ENCODE measurements at places on chromosomes 13 and 19. TPM values are rescaled to one million over a fixed set of nuclear protein-coding genes. Genes with fewer than 3 reads are reported as not detected.

Gene IRGC
- total RNA-seq: not detected

Gene FFAR2
- total RNA-seq: 0.54 TPM

Gene ZNF180
- total RNA-seq: 18.9 TPM

Gene DAND5
- total RNA-seq: under 0.01 TPM

Gene GFY
- not detected for total RNA-seq

Gene CALR3
- total RNA-seq: not detected

Gene CCDC70
- total RNA-seq: not detected

Gene PEX11G
- total RNA-seq: 4.8 TPM

Gene NLRP13
- not detected for total RNA-seq

Gene GPR12
- total RNA-seq: 0.81 TPM

Gene PLVAP
- 0.81 TPM for total RNA-seq

Gene GAPDHS
- not detected for total RNA-seq

Gene HNRNPM
- 174 TPM for total RNA-seq

Gene ZNF790
- 3.5 TPM for total RNA-seq

Gene PROSER3
- 13.5 TPM for total RNA-seq

Gene CRB3
- 0.27 TPM for total RNA-seq

Gene EPSTI1
- total RNA-seq: 21.0 TPM

Gene KCNRG
- total RNA-seq: 4.0 TPM

Gene ZNF135
- 14.8 TPM for total RNA-seq

Gene CCDC169
- 1.3 TPM for total RNA-seq

Gene SIGLEC9
- total RNA-seq: 0.27 TPM

Gene STOML3
- 0.54 TPM for total RNA-seq

Gene ADAMTSL5
- total RNA-seq: not detected

Gene PCDH8
- 0.27 TPM for total RNA-seq

Gene ATP8A2
- total RNA-seq: under 0.01 TPM

Gene ZNF383
- 7.8 TPM for total RNA-seq

Gene ANO8
- 7.8 TPM for total RNA-seq

Gene UBE2L5
- 0.27 TPM for total RNA-seq

Gene KLK6
- total RNA-seq: not detected

Gene PRRG2
- 2.7 TPM for total RNA-seq

Gene NMRK2
- not detected for total RNA-seq
